ENCODE measurements at places on chromosomes 16 and 17.

- DNase-seq, result no peak
Measured at GRCh38 chr17:76170114-76170513, 29.1 kb upstream of the FOXJ1 start.

- no peak for DNase-seq
Measured at GRCh38 chr16:54077050-54077821, 209.4 kb downstream of the IRX3 start.

DNA sequence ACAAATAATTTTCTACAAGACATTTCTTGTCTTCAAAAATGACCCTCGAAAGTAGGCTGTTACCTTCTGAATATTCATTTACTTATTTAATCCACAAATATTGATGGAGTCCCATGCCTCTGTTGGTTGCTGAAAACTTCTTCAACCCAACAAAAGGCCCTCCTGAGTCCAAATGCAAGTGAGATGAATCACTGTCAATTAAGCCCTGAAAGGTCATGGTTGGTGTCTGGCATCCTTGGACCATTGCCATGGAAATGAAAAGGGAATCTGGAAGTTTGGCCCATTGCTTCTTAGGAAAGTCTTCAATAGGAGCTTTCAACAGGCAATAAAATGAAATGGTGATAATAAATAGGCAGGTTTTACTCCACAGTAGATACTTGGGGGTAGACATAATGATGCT, 364.7 kb upstream of the DYNLRB2 start:
- DNase-seq, result no peak

DNA sequence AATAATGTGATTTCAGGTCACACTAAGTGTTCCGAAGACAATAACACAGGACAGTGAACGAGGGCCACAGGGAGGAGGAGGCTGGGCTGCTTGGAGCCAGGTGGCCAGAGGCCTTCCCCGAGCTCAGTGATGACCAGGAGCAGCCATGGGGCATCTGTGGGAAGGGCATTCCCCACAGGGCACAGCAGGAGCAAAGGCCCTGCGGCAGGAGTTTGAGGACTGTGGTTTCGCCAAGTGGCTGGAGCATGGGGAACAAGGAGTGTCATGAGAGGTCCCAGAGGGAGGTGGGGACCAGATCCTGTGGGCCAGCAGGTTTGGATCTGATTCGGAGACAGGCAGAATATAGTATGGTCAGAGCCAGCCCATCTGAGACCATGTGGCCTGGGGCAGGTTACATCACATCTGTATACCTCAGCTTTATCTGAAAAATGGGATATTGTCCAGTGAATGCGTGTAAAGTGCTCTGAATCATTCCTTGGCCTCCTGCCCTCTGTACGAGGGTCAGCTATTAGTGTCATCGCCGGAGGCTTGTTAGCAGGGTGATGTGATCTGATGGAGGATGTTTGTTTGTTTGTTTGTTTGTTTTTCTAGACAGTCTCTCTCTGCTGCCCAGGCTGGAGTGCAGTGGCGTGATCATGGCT, 176.8 kb downstream of the KATNIP start:
- no peak for DNase-seq

DNA sequence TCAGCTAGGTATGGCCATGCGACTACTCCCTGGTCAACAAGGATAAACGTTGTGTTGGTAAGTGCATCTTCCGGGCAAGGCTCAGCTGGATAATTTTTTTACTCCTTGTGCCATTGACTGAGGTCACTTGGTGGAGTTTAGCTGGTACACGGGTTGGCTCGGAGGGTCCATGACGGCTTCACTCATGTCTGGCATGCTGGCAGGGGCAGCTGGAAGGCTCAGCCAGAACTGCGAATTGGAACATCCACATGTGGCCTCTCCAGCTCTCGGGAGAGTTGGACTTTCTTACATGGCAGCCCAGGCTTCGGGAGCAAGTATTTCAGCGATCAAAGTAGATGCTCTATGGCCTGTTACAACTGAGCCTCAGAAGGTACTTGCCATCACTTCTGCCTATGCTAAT, 31.5 kb upstream of the CRYBA1 start:
- no peak for DNase-seq

GRCh38 chr16:24036614-24037013, 200.8 kb downstream of the PRKCB start:
- peak; percentile 3 for DNase-seq

DNA sequence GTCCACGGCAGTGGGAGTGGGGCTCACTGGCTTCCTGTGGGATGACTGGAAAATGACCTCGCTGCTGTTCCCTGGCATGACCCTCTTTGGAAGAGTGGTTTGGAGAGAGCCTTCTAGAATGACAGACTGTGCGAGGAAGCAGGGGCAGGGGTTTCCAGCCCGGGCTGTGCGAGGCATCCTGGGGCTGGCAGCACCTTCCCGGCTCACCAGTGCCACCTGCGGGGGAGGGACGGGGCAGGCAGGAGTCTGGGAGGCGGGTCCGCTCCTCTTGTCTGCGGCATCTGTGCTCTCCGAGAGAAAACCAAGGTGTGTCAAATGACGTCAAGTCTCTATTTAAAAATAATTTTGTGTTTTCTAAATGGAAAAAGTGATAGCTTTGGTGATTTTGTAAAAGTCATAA, 7.8 kb upstream of the RNF213 start:
- no peak for DNase-seq

- DNase-seq, result no peak
Measured at GRCh38 chr17:41777157-41777573, 9.3 kb downstream of the JUP start.

- DNase-seq, result no peak
Measured at GRCh38 chr17:45073414-45074070, 12.4 kb downstream of the NMT1 start.

GRCh38 chr17:34588266-34588665, 8.9 kb downstream of the TMEM132E start:
- DNase-seq, result no peak

GRCh38 chr16:88578446-88579313, 8.5 kb downstream of the ZC3H18 start:
- no peak for DNase-seq

DNA sequence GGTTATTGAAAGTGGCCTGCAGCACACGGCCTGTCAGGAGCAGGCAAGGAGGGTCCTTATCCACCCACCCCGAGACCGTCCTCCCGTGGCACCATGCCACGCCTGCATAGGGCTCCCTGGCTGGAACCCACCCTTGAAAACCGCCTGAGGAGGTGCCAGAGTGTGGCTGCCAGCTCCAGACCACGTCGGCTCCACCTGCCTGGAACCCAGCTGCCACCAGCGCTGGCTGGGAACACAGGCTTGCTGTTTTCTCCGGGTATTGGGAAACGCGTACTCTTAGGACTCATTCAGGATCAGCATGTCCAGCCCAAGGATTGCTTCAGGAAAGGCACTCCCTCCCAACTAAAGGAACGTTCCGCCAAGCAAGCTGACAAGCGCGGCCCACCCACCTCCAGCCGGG, 6.7 kb downstream of the ARL16 start:
- DNase-seq, result no peak

GRCh38 chr17:64441772-64442540, 7.0 kb upstream of the MILR1 start:
- DNase-seq, result no peak

DNA sequence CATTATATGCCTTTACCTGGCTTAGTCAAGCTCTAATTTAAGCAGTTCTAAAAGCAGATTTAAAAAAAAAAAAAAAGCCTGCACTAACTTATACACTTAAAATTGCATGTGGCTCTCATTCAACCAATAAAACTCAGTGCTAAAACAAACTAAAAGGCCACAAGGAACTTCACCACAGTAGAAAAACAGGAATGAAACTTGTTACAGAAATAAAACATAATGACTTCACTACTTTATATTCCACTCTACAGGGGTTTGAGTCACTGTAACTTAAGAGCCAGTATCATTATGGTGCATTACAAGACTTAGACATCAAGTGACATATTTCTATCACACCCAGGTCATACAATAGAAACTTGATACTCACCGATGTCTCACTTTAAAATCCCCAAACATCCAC, 11.1 kb downstream of the CA10 start:
- no peak for DNase-seq

- DNase-seq, result no peak
Measured at GRCh38 chr17:50372222-50372757, 694 bp downstream of the MRPL27 start.

DNA sequence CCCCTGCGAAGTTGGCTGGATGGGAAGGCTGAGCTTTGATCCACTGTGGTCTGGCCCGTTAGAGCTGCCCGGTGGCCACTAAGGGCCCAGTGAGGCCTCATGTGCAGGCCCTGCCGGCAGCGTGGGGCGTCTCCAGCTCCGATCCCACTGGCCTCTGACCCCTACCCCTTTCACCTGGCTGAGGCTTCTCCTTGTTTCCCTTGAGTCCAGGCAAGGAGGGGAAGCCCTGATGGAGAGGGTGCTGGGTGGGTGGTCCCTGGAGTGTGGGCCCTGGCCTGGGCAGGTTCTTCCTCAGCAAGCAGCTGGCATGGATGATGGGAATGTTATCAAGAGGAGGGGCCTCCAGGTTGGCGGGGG, 356.8 kb downstream of the SEC14L1 start:
- DNase-seq, result no peak

- no peak for DNase-seq
Measured at GRCh38 chr16:83138976-83139690, 512.4 kb downstream of the CDH13 start.

- DNase-seq, result no peak
Measured at GRCh38 chr17:929586-929985, 50.0 kb downstream of the NXN start.

DNA sequence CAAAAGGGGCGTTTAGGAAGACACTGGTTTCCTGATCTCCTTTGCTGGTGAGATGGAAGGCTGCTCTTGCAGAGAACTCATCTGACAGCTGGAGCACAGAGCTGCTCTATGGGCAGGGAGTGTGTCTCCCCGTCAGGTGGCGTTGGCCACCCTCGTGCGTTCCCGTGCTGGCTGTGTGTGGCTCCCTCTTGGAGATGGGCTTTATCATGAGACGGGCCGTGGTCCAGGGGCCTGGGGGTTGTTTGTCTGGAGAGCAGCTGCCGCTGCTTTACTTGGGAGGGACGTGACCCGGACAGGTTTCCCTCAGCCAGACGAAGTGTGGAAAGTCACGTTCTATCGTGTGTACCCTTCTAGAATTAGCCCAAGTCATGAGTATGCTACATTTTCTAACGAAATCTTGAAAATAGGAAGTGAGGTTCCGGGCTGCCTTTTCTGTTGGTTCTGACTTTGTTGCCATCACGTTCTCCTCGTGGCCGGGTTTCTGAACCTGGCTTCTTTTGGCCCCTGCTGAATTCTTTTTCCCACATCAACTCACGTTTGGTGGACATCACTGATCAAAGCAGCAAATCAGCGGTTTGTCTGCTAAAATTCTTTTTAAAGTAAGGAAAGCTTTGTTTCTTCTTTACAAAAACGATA, 105.6 kb upstream of the CHMP6 start:
- DNase-seq, result no peak

GRCh38 chr17:40953881-40954280, 12.9 kb downstream of the KRT39 start:
- DNase-seq, result no peak

DNA sequence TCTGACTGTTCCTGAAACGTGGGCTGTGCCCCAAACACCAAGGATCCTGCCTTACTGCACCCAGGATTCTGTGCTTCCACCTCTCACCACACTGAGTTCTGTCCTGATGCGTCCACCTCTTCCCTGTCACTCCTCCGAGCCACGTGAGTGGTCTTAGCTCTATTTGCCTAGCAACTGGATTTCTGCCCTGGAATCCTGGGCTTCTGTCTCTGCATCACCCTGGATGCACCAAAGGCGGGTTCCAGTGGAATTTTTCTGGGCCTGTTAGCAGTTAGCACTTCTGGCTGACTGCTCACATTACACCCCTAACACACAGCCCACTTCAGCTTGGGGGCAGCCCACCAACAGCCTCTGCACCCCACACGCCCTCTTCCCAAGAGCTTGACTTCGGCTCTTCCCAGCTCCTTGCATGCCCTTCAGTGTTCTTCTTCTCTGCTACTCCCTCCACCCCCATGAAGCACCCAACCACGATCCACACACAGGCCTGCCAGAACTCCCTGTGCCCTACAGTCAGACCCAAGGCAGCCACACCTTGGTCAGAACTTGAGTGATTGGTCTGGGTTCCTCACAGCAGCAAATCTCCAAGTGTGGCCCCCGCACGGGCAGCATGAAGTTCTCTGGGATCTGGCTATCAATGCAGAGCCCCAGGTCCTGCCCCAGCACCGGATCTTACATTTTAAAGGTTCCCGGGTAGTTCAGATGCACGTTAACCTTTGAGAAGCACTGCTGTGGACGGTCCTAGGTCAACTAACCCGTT, 129.8 kb upstream of the RCVRN start:
- DNase-seq, result no peak

DNA sequence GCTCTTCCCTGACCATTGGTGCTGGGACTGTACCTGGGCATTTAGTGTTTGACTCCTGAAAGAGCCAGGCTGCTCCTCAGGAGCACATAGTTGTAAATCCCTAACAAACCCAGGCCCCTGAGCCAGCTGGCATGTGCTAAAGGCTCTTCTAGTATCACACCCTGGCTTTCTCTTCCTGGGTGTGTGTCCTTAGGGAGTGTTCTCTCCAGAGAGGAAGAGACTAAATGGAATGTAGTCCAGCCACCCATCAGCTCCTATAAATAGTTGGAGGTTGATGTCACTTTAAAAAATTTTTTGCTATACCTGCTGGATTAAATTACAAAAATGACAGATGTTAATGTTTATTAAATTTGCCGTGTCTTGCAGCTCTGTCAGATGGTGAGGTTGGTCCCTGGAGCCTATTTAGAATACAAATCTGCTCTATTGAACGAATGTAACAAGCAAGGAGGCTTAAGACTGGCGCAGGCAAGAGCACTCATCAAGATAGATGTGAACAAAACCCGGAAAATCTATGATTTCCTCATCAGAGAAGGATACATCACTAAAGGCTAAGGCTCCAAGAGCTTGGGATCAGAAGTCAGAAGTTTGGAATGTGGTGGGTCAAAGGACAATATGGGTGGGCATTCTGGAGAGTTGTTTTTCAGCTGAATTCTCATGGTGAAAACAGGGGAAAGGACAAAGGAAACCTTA, 13.1 kb upstream of the DUSP14 start:
- DNase-seq, result no peak

DNA sequence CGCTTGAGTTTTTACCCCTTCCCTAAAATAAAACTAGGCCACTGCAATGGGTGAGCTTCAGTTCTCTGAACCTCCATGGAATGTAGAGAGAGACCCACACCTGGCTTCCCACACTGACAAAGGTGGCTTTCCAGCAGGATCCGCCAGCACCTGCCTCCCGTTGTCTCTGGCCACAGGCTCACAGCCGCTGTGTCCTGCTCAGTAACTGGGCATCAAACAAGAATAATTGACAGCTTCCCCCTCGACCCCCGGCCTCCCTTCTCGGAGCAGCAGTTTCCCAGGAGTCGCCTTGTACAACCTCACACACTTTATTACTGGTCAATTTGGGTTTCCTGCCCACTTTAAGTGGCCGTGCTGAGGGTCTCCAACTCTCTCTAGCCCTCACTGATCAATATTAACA, 586.1 kb upstream of the PSMD7 start:
- DNase-seq, result no peak

- no peak for DNase-seq
Measured at GRCh38 chr16:50740736-50741135, 1.1 kb upstream of the CYLD start.

DNA sequence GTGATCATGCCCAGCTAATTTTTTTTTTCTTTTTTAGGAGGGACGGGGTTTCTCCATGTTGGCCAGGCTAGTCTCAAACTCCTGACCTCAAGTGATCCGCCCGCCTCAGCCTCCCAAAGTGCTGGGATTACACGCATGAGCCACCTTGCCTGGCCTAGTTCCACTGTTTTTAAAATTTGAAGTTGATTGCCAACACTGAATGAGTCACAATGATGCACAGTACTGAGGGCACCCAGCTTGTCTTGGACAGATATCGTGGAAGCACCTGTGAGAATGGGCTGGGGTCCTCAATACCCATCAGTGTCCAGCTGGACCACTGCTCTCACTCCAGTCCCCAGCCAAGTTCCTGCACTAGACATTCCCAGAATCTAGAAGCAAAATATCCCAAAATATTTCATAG, 2.5 kb downstream of the KNOP1 start:
- no peak for DNase-seq
